ENCODE measurements at places on chromosomes 11 and 22.
A peak's percentile ranks its signal among the peaks of the same experiment; 100 is the strongest.

DNA sequence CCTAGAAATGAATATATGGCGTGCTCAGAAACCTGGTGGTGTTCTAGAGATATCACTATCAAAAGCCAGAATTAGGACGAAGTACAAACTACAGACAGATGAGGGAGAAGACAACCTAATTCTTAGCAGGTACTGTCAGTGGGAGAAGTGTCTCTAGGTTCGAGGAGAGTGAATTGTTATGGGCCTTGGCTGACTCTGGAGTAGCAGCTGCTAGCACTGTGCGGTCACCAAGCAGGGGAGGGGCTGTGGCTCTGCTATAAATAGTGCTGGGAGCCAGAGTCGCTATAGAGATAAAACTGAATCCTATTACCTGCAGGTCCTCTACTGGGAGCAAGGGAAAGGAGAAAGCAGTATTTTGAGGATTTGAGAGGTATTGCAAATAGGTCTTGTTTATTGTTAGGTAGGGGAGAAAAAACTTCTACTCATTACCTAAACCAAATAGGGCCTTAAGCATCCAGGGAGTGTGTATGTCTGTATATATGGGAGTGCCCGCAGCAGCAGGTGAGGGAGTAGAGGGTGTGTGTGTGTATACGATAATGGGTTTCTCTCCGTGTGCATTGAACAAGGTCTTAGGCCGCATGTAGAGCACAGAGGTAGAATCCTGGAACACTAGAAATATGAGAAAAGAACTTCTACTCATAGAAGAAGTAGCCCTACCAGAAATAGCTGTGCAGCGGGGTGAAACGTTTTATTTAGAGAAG, 2.2 kb downstream of the MADD start:
- DNase-seq = no peak

GRCh38 chr11:122617297-122617696, 38.2 kb upstream of the UBASH3B start:
- peak; percentile 27 for DNase-seq

GRCh38 chr11:12149672-12150225, 39.4 kb downstream of the MICAL2 start:
- no peak for DNase-seq

DNA sequence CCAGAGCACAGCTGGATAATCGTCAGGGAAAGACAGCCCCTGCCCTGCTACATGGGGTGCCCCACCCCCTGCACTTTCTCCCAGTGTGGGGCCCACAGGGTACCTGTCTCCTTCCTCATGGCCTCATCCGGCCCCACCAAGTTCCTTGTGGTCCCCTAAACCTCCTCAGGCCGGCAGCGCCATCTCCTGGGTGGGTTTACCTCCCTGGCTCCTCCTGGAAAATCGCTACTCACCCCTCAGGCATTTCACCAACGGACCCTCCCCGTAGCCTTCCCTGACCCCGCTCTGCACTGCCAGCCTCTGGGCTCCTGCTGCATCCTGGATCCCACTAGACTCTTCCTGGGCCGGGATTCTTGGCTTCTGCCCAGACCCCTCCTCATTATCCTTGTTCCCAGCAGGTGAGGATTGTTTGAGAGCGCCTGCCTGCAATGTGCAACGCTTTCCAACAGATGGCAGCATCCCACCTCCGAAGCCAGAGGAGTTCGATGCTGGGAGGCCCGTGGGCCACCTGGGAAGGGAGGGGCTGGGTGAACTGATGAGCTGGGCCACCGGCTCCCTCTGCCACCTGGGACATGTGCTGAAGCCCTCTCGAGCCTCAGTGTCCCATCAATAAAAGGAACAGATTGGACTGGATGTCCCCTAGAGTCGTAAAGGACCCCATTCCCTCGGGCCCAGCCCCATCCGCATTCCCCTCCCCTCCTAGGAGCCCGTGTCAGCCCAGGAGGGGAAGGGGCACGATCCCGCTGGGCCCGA, 44.2 kb upstream of the TTLL12 start:
- DNase-seq = peak; percentile 59

GRCh38 chr22:22123118-22123959, 121.2 kb upstream of the VPREB1 start:
- no peak for DNase-seq

GRCh38 chr22:28582806-28583205, 96.8 kb downstream of the TTC28 start:
- peak; percentile 9 for DNase-seq

DNA sequence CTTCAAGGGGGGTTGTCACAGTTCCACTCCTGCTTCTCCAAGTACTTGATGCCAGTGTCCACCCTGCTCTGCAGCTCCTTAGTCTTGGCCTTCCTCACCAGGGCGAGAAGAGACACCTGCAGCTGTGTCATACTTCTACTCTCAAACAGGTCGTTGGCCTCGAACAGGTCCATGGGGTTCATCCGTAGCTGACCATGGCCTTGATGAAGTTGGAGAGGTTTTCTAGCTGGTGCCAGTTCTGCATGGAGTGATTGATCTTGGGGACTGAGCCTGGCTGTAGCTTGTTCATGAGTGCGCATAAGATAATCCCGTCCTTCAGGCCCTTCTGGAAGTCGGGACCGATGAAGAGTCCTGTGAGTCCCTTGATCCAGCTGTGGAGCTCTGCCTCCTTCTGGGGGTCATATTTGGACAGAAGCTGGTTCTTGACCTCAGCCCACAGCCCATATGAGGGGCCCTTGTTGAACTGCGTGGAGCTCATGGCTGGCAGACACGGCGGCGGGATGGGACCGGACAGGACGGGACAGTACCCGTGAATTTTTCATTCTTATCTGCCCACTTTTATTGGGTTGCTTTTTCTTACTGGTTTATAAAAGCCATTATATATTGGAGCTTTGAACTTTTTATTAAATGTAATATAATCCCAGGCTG, 33.4 kb upstream of the HORMAD2 start:
- no peak for DNase-seq

GRCh38 chr11:11898648-11899047, 56.9 kb downstream of the USP47 start:
- DNase-seq = no peak

DNA sequence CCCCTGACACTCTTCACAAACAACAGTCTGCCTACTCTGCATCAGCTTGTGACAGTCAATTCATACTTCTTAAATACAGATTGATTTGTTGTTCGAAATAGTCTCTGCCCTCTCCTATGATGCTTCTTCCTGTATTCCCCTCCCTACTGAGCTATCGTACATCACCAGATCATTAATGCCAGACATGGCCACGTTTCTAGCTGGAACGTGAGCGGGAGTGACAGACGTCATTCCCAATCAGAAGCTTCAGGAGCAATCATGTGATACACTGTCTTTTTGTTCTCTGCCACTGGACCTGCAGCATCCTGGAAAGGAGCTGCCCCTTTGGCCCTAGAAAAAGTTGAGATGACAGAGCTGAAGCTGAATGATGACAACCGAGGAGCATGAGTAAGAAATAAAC, 48.5 kb downstream of the CSNK2A3 start:
- DNase-seq = no peak

DNA sequence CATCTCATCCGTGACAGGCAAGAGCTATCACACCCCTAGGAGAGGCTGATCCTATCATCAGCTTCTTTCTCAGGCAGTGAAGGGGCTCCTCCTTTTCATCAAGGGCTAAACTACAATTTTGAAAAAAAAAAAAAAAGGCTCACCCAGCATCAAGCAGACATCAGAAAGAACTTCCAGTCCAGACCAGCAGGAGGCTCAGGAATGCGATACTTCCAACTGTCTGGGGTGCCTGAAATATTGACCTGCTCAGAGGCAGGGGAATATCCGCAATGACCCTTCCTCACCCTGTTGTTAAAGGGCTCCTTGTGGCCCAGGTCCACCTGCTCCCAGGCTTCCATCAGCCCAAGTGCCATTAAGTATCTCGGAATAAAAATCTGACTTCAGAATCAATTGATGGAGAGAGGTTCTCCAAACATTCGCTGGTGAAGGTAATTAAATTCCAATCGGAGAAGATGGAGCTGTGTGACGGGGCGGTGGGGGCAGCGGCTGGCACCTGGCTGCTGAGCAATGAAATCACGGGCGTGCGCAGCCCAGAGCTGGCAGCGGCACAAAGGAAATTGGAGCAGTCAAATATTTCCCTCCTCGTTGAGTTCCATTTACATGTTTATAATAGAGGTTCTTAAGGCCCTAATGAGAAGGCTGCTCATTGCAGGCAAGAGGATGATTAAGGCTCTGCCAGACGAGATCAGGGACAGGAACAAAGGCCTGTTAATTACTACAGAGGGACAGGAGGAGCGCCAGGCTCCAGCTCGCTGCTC, 69.0 kb upstream of the THY1 start:
- no peak for DNase-seq

DNA sequence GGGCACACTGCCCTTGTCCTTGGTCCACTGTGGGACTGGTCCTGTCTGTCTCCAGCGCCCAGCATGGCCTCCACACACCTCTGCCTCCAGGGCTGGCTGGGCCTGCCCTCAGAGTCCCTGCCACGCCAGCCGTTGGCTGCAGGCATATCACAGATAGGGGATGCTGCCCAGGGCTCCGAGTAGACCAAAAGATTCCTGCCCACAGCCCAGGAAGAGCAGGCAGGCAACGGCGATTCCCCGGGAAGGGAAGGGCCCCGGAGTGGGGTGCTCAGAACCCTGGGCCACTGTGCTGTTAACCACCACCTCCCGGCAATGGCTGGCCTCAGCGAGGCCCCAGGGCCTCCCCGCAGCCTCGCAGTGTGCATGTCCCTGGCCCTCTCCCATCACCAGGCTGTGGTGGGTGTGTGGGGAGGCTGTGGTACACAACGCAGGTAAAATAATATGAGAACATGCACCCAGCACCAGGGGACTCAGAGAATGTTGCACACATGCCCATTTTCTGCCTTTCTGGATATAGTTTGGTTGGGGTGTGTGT, 2.2 kb downstream of the IFITM5 start:
- DNase-seq = no peak

DNA sequence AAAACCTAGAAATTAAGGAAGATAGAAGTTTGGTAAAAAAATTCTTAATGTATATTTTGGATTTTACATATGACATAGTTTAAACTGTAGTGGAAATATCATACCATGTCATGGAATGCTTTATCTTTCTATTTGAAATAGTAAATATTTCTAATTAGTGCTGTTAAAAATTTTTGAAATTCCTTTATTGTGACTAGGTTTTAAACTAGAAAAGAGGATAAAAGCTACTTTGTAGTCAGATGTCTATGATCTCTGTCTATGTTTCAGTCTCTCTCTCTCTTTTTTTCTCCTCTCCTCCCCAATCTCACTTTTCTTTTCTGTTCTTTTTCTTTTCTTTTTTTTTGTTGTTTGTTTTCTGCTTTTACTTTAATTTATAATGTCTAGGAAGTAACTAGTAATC, 226.2 kb downstream of the TMEM135 start:
- DNase-seq = no peak

DNA sequence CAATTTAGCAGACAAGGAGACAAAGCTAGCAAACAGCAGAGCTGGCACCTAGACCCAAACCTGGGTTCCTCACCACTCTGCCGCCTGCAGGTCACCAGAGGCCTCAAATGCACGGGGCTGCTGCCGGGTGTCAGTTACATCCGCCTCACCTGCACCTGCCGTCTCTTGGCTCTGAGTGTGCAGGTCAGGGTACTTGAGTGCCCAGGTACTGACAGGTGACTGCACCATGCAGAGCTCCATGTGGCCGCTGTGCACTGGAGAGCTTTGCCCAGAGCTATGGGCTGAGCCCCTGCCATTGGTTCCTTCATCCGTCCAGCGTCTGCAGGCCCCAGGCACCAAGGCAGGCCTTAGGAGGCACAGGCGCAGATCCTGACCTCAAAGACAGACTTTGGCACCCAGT, 35.0 kb downstream of the PDGFB start:
- DNase-seq = no peak

DNA sequence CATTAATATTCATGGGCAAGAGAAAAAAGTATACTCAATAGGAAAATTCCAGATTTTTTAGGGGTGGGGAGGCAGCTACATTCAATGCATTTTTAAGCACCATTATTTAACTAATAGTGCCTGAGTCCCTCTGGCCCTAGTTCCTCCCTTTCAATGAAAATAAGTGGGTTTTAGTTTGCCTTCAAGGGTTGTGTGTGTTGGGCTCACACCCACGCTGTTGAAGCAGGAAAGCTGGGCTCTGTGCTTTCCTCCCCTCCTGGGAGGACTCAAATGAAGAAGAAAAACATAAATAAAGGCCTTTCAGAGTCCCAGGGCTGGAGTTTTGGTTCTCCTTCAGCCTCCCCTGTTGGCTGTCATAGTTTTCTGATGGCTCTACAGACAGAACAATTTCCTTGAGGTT, 366.2 kb downstream of the MIAT start:
- no peak for DNase-seq

DNA sequence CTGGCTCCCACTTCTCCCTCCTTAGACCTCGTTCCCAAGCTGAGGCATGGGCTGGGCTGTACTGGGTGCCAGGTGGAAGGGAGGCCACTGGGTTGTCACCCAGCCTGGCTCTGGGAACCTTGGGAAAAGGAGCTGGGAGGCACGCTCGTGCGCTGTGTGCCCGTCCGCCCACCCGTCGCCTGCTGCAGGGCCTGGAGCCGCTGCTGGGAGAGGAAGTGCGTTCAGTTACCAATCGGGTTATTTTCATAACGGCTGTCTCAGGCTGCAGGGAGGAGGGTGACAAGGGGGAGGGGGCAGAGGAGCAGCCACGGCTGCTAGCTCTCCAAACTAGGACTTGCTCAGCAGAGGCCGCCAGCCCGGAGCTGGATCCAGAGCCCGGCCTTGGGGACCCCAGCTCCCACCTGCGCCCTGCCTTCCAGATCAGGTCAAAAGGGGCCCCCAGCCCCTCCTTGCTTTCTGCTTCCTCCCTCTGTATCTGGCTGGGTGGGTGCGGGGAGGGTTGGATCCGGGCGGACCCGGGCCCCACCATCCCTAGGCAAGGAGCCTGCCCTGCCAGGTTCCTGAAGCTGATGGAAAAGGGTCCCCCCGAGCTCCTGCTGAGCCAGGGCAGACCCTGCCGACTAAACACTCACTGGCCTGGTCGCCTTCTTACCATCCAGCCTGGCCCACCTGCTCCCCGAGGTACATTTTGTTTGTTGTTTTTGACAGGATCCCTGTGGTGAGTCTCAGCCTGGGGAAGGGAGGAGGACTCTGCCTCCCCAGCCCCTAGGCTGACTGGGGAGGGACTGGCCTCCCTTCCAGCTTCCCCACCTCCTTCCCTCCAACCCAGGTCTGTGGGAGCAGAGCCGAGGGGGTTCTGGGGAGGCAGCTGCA, 14.3 kb downstream of the DGKZ start:
- no peak for DNase-seq

- peak; percentile 69 for DNase-seq
These were observed 16.9 kb upstream of the SPTY2D1 start for GRCh38 chr11:18650859-18651557.
